Thoracic aorta (tissue), 2 donors: ENCODE measurements at places on chromosomes 6 and 20.

GRCh38 chr20:13671916-13672378, 33.2 kb upstream of the TASP1 start:
- H3K36me3 ChIP-seq = no peaks in the 10 kb centered on the region
- H3K4me1 ChIP-seq = peaks cover 18% of the 10 kb centered on the region
- peak overlapping the region; percentile 55 for H3K27ac ChIP-seq
- peak; percentile 17 for DNase-seq

DNA sequence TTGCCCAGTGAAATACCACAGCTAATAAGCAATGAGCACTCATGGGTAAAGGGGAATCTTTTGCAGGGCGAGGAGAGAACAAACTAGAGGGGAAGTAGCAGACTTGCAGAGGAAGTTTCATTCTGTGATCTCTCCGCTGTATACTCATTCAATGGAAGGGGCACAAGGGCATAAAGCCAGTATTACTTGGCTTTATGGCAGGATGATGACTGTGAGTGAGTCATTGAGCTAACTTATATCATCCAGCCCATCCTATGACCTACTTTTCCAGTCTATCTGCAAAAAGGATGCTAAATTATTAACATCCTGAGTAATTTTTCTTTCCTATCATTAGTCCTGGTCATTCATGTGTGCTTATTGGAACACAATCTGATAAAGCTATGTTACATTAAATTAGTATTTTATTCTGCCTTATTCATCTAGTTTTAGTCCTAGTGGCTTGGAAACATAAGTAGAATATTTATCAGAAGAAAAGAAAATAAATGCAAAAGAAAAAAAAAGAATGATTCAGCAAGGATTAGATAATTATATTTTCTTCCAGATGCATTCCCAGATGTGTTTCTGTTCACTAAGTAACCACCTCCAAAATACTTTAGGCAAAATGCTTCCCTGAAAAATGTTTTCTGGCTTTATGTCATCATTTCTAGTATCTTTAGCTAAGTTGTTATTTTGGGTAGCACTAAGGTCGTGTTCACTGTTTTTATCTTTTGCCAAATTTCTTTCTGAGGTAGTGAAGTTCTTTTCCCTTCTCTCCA, 471.7 kb downstream of the CDKAL1 start:
- H3K27ac ChIP-seq = no peak overlapping the region
- no peak overlapping the region for H3K4me3 ChIP-seq
- no peak for DNase-seq
- no peaks in the 10 kb centered on the region for H3K27me3 ChIP-seq

GRCh38 chr20:35604449-35604747, 11.2 kb upstream of the SPAG4 start:
- H3K27ac ChIP-seq = no peak overlapping the region
- no peak for DNase-seq
- no peak overlapping the region for H3K4me3 ChIP-seq
- H3K36me3 ChIP-seq = no peaks in the 10 kb centered on the region
- H3K4me1 ChIP-seq = peaks cover 19% of the 10 kb centered on the region

- no peak overlapping the region for H3K4me3 ChIP-seq
- no peak for DNase-seq
- no peaks in the 10 kb centered on the region for H3K4me1 ChIP-seq
- no peaks in the 10 kb centered on the region for H3K36me3 ChIP-seq
- H3K27ac ChIP-seq = no peak overlapping the region
These were observed 264.4 kb downstream of the BTBD9 start for GRCh38 chr6:38375341-38375740.

- no peak overlapping the region for H3K4me3 ChIP-seq
- no peak for DNase-seq
- no peaks in the 10 kb centered on the region for H3K27me3 ChIP-seq
- H3K27ac ChIP-seq = no peak overlapping the region
- peaks cover 6% of the 10 kb centered on the region for H3K36me3 ChIP-seq
These were observed 36.3 kb upstream of the CMTR1 start for GRCh38 chr6:37396571-37397180.

DNA sequence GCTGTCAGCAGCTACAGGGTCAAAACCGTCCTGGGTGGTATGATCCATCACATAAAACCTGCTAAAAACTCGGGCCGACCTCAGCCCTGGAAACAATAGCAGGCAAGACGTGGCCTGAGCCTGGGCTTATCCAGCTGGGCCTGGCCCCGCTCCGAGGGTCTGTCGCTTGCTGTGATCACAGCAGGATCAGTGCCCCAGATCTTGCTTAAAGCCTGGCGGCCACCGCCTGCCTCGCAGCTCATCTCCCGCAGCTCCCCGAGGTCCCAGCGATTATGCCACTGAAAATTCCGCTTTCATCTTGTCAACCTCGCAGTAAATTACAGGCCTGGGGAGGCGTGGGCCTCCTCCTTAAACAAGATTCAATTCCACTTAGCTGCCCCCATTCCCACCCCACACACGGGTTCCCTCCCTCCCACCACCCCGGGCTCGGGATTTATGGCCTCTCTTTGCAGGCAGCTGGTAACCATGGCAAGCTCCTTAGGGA, 40.1 kb downstream of the CDH22 start:
- no peaks in the 10 kb centered on the region for H3K4me1 ChIP-seq
- no peak overlapping the region for H3K4me3 ChIP-seq
- no peaks in the 10 kb centered on the region for H3K36me3 ChIP-seq
- peaks cover 7% of the 10 kb centered on the region for H3K27me3 ChIP-seq

- no peak overlapping the region for H3K27ac ChIP-seq
- H3K4me1 ChIP-seq = no peaks in the 10 kb centered on the region
- no peak overlapping the region for H3K4me3 ChIP-seq
- no peaks in the 10 kb centered on the region for H3K36me3 ChIP-seq
- no peaks in the 10 kb centered on the region for H3K27me3 ChIP-seq
These were observed 42.4 kb downstream of the SSR1 start for GRCh38 chr6:7270320-7271204.

GRCh38 chr6:161405418-161405817, 131.6 kb upstream of the AGPAT4 start:
- DNase-seq = no peak
- H3K27ac ChIP-seq = no peak overlapping the region
- no peaks in the 10 kb centered on the region for H3K36me3 ChIP-seq
- no peaks in the 10 kb centered on the region for H3K4me1 ChIP-seq

- no peak for DNase-seq
- no peaks in the 10 kb centered on the region for H3K27me3 ChIP-seq
- no peak overlapping the region for H3K4me3 ChIP-seq
These were observed 23.5 kb downstream of the PTCHD4 start for GRCh38 chr6:48087448-48087847.

GRCh38 chr20:50111120-50111828, 1.7 kb downstream of the UBE2V1 start:
- H3K4me3 ChIP-seq = peak overlapping the region; percentile 91
- H3K36me3 ChIP-seq = no peaks in the 10 kb centered on the region
- peaks cover 83% of the 10 kb centered on the region for H3K4me1 ChIP-seq
- H3K27ac ChIP-seq = peak overlapping the region; percentile 95

DNA sequence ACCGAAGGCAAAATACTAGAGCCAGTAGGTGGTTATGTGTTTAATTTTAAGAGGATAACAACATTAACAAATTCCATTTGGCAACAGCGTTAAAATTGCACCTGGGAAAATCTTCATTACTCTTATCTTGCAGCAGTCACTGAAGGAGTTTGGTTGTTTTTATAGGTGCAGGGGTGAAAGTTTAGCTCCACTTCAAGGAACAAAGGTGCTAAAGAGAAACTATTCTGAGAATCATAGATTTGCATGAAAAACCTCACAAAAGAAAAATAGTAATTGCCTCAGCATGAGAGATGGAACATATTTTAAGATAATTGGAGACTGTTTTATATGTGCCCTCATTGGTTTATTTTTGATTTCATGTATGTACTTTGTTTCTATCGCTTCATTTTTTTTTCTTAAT, 444.4 kb downstream of the UTRN start:
- no peak overlapping the region for H3K27ac ChIP-seq
- no peak overlapping the region for H3K4me3 ChIP-seq
- no peaks in the 10 kb centered on the region for H3K27me3 ChIP-seq
- peaks cover 13% of the 10 kb centered on the region for H3K36me3 ChIP-seq

GRCh38 chr6:149261364-149262040, 56.0 kb upstream of the TAB2 start:
- H3K27ac ChIP-seq = no peak overlapping the region
- no peak overlapping the region for H3K4me3 ChIP-seq
- H3K27me3 ChIP-seq = no peaks in the 10 kb centered on the region
- no peaks in the 10 kb centered on the region for H3K4me1 ChIP-seq

DNA sequence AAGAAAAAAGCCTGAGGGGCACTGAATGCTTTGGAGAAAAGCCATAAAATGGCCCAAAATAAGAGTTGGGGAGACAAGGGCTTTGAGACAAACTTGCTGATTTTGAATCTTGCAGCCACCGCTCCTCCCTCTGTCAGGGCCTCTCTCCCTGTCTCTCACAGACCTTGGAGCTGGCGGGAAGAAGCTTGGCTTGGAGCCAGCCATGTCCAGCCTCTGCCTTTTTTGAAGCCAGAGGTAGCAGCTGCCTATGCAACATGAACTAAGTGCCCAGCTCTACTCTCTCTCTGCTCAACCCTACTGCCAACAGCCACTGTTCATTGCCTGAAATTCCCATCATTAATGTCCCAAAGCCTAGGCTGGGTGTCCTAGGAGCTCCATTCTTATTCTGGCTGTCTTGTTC, 63.7 kb upstream of the CTNNBL1 start:
- no peaks in the 10 kb centered on the region for H3K27me3 ChIP-seq
- DNase-seq = no peak
- H3K4me3 ChIP-seq = no peak overlapping the region
- no peaks in the 10 kb centered on the region for H3K4me1 ChIP-seq

DNA sequence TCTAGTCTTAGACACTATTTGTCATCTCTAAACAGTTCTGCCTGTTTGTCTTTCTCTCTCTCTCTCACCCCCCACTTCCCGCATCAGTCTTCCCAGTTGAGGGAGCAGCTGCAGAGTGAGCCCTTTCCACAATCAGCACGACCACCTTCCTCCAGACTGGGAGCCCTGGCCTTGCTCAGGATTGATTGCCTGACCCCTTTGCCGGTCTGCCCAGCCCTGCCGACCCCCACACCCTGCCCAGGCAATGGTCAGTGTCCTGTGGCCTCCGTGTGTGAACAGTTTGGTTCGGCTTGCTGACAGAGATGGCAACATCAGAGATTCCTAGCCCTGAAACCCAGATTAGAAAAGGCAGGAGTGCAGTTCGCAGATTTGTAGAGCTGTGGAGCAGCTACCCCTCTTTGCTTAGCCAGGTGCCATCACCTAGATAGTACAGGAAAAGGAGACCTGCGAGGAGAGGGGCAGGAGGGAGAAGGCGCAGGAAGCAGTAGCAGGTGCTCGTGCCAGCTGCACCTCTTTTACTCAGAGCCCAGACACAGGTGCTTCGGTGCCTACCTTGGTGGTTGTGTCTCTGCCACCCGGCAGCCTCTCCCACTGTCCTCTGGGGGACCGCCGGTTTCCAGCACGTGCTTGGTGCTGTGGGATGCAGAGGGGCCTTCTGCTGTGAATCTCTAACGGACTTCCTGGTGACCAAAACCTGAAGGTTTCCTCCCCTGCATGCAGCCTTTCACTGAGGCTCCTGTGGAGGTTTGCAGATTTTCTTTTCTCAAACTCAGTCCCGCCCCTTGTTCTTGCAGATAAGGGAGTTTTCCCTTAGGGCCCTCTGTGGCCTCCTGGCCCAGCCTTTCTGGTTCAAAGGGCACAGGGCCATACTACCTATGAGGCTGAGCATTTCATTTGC, 92.4 kb downstream of the SCML4 start:
- no peaks in the 10 kb centered on the region for H3K4me1 ChIP-seq
- no peaks in the 10 kb centered on the region for H3K36me3 ChIP-seq
- no peak for DNase-seq
- peak overlapping the region; percentile 12 for H3K4me3 ChIP-seq
- no peak overlapping the region for H3K27ac ChIP-seq

DNA sequence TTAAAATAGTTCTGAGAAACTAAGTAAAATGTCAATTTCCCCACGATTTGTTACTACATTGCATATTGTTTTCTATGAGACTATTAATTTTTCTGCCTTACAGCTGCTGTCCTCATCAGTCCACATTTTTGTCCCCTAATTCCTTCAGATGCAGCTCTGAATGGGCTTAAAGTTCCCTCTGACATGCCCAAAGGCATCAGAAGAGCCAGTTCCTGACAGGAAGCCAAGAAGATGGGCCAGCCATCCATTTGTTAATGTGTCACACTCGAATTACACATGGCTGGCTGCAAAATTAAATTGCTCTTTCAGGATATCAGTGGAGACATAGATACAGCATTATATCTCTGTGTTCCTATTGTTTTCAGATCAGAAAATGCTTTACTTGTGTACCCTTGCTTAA, 1223.0 kb downstream of the EPHA7 start:
- no peak overlapping the region for H3K27ac ChIP-seq
- H3K4me1 ChIP-seq = no peaks in the 10 kb centered on the region
- no peaks in the 10 kb centered on the region for H3K27me3 ChIP-seq
- no peaks in the 10 kb centered on the region for H3K36me3 ChIP-seq
- no peak overlapping the region for H3K4me3 ChIP-seq
- no peak for DNase-seq

- H3K27ac ChIP-seq = no peak overlapping the region
- no peaks in the 10 kb centered on the region for H3K36me3 ChIP-seq
- H3K4me3 ChIP-seq = no peak overlapping the region
- no peak for DNase-seq
- H3K27me3 ChIP-seq = no peaks in the 10 kb centered on the region
These were observed 396.6 kb upstream of the MAP3K7 start for GRCh38 chr6:90983462-90983861.

- no peaks in the 10 kb centered on the region for H3K27me3 ChIP-seq
- peaks cover 6% of the 10 kb centered on the region for H3K4me1 ChIP-seq
- DNase-seq = no peak
These were observed 1.4 kb upstream of the BANF2 start for GRCh38 chr20:17698384-17698783.

GRCh38 chr6:44219053-44219814, 2.5 kb downstream of the MYMX start:
- H3K27me3 ChIP-seq = no peaks in the 10 kb centered on the region
- H3K4me1 ChIP-seq = peaks cover 62% of the 10 kb centered on the region
- DNase-seq = peak; percentile 52
- H3K4me3 ChIP-seq = peak overlapping the region; percentile 76

DNA sequence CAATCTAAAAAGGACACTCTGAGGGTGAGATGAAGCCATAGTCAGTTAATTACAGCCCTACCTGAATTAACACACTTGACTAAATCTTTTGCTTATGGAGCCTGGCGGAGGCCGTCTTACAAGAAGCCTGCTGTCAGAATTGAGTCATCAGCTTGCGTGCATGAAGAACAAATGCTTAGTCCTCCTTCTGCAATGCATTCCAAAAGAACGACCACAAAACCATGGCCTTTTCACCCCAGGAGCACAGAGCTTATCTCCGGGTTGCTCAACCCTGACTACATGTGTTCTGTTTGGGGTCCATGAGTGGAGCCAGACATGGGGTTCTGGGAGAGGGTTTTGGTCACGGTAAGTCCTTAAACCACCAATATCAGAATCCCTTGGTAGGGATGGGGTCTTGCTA, 318.1 kb downstream of the CLIC5 start:
- no peak for DNase-seq
- H3K27ac ChIP-seq = no peak overlapping the region
- H3K27me3 ChIP-seq = no peaks in the 10 kb centered on the region
- no peaks in the 10 kb centered on the region for H3K4me1 ChIP-seq
- no peaks in the 10 kb centered on the region for H3K36me3 ChIP-seq

- no peaks in the 10 kb centered on the region for H3K27me3 ChIP-seq
- peak overlapping the region; percentile 62 for H3K27ac ChIP-seq
- no peak overlapping the region for H3K4me3 ChIP-seq
- H3K4me1 ChIP-seq = peaks cover 6% of the 10 kb centered on the region
- no peaks in the 10 kb centered on the region for H3K36me3 ChIP-seq
- DNase-seq = peak; percentile 42
These were observed 200.9 kb downstream of the EDN1 start for GRCh38 chr6:12490904-12491571.
